Left ventricle myocardium inferior (tissue), 1 donor: ENCODE measurements at places on chromosomes 3 and 15.

DNA sequence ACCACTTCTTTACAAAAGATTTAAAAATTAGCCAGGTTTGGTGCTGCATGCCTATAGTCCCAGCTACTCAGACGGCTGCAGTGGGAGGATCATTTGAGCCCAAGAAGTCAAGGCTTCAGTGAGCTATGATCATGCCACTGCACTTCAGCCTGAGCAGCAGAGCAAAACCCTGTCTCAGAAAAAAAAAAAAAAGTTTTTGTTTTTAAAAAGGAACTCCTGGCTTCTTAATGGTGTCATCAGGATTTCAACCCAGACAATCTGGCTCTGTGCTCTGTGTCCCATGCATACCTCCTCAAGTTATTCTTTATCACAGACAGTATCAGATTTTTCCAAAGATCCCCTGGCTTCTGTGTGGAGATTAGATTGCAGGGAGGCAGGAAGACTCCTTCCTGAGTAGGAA, 64.2 kb upstream of the IL12A start:
- no peak for DNase-seq

DNA sequence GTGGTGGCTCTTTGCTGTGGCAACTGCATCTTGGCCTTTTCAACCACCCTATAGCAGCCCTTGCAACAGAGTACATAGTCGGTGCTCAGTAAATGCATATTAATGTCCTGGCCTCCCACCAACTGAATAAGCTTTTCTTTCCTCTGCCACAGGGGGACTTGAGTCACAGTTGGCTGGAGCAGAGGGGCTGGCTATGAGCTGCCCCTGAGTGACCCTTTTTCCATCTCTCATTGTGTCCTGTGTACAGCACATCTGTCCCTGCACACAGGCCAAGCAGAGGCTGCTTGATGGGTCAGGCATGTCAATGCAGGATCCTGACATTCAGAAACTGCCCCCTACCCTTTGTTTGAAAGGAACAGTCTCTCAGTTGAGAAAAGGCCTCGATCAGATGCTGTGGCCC, 22.4 kb downstream of the SPSB4 start:
- DNase-seq: no peak

GRCh38 chr3:48528754-48529153, 24.8 kb upstream of the SHISA5 start:
- DNase-seq: no peak

DNA sequence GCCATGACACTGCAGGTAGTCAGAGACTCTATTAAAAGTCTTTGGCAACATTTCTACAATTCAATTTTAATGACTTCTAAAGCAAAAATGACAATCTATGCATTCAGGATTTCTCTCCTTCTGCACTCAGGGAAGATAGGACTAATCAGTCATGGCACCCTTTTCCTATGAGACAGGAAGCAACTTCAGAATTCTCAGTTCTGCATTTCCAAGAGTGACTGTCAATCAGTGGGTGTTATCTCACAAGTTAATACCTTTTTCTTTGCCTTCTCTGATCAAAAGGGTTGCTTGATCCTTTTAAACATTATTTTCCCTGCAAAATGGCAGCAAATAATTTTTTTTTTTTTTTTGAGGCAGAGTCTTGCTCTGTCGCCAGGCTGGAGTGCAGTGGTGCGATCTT, 7.8 kb upstream of the ICE2 start:
- DNase-seq: no peak

DNA sequence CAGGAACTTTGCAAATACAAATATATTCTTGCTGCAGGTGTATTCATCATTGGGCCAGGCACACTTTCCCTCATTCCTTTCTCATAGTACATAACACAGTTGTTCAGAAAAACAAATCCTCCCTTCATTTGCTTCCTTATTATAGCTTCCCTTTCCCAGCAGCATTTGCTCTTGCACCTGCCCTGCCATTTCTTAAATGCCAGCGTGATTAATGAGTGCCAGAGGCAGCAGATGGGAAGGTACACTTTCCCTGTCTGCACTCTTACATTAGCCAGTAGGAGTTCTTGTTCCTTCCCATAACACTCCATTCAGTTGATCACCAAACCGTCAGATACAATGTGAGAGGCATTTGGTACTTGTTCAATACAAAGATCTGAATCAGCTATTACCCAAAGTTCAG, 128.5 kb upstream of the GAP43 start:
- no peak for DNase-seq

DNA sequence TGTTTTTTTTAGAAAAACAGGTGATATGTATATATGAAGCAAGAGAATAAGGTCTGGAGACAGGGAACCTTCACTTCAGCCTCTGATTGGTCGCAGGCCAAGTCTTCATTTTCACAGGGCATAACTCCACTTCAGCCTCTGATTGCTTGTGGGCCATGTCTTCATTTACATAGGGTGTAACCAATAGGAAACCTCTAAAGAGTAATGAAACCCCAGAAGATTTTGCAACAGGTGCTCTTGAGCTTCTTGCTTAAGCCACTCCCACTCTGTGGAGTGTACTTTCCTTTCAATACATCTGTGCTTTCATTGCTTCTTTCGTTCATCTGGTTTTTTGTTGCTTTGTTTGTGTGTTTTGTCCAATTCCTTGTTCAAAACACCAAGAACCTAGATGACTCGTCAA, 22.6 kb upstream of the SCG3 start:
- no peak for DNase-seq

GRCh38 chr3:185715091-185715490, 109.8 kb downstream of the IGF2BP2 start:
- no peak for DNase-seq

GRCh38 chr15:72916897-72917296, 133.3 kb upstream of the ADPGK start:
- DNase-seq: no peak

DNA sequence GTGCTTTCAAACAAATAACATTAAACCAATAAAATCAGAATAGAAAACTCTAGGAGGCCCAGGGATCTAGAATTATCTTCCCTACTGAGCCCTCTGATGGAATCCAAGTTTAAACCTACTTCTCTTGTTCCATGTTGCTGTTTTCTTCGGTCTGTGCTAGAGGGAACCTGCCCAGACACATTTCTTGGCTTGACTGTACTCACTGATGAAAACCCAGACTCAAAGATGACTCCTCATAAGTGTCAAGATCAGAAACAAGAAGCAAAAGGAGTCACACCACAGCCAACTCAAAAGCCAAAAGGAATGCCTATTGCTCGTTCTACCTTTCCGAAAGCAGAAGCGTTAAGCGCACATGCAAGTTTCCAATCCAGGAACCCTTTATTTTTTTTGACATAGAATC, 31.6 kb downstream of the SCAP start:
- DNase-seq: no peak

GRCh38 chr3:9251055-9251786, 1.8 kb upstream of the SRGAP3 start:
- peak; percentile 67 for DNase-seq

DNA sequence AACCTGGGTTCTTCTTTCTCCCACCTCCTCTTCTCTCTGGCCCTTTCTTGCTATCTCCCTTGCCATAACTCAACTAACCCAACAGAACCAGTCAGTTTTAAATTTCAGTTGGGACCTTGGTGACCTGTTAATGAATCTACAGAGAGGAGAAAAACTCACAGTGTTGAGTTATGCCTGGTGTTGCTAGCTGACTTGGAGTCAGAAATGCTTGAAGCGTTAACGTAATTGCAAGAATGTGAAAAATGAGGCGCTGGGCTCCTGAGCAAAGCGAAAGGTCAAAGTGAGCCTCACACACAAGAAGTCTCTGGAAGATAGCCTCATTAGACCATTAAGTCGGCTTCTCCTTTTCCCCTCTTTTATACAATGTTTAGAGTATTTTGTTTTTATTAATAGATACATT, 18.4 kb downstream of the MEIS2 start:
- DNase-seq: no peak

GRCh38 chr3:196506687-196507086, 3.1 kb upstream of the RNF168 start:
- DNase-seq: no peak

GRCh38 chr3:66692766-66693150, 191.9 kb upstream of the LRIG1 start:
- no peak for DNase-seq

- DNase-seq: no peak
These were observed 1.0 kb downstream of the LRRC3B start for GRCh38 chr3:26623419-26624208.

GRCh38 chr15:68298882-68299381, 21.4 kb downstream of the FEM1B start:
- DNase-seq: no peak

DNA sequence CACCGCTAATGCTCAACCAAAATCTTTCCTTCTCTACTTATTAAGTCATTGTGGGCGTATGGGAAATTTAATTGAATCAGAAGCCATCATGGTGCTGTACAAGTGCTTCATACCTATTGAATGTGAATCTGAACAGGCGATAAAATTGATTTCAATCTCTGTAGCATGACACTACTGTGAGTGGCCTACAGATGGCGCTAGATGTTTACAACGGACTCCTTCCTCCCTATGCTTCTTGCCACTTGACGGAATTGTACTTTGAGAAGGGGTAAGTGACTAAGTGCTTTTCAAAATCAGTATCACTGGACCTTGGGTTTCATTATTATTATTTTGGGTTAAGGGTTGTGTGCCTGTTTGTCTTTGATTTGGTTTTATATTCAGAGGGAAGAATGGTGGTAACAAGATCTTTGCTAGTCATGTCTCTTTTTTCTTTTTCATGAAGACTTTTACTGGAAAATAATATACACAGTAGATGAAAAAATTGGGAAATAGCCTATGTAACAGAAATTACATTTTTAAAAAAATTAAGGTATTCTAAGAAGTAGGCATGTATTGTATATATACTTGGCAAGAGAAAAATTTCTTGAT, 35.4 kb downstream of the ACP3 start:
- no peak for DNase-seq

GRCh38 chr15:85691350-85692240, 103.1 kb downstream of the KLHL25 start:
- no peak for DNase-seq

DNA sequence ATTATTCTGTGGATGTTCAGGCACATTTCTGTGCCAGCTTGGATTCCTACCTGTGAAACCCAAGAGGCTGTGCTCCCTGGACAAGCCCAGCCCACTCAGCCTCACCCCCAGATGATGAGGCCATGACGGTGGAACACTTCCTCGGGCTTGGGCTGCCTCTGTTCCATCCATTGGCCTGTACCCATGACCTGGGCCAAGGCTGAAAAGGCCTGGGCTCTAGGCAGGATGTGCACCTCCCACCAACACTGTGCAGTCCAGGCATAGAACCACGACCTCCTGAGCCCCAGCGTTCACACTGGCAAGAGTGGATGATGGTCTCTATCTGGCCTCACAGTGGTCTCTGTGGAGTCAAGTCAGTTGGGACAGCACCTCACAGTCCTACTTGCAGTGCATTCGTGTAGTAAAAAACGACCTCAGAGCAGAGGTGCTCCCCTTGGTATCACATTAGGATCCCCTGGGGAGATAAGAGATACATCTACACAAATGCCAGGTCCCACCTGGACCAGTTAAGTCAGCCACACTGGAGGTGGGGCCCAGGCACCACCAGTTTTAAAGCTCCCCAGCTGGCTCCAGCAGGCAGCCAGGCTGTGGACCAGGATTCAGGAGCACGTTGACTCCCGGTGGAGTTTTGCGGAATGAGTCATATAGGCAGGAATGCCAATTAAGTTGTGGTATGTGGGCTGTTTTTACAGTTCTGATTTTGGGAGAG, 39.0 kb upstream of the IGF1R start:
- no peak for DNase-seq

DNA sequence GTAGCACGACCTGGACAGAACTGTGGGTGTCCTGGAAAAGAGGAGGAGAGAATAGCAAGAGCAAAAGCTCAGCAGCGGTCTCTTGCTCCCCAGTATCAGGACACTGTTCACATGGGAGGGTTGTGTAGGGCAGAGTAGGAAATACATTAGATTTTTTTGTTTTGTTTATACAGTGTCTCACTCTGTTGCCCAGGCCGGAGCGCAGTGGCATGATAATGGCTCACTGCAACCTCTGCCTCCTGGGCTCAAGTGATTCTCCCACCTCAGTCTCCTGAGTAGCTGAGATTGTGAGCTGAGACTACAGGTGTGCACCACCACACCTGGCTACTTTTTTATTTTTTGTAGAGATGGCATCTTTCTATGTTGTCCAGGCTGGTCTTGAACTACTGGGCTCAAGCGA, 53.3 kb downstream of the FNDC3B start:
- DNase-seq: no peak

GRCh38 chr3:20186600-20187004, 596 bp upstream of the SGO1 start:
- no peak for DNase-seq

DNA sequence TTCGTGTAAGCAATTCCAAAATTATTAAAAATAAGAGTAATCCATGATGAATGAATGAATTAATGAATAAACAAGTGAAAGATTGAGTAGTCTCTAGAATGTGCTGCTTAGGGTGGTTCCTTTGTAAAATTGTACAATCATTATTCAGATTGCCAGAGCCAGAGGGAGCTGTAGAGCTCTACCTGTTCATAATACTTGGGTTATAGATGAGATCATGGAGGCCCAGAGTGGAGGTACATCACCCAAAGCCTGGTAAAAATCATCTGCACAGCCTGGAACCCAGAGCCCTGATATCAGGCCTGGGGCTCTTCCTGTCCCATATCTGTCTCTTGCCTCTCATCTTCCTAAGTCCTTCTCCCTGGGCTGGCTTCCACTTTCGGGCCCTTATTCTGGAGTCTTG, 297.2 kb downstream of the RPLP1 start:
- DNase-seq: no peak

DNA sequence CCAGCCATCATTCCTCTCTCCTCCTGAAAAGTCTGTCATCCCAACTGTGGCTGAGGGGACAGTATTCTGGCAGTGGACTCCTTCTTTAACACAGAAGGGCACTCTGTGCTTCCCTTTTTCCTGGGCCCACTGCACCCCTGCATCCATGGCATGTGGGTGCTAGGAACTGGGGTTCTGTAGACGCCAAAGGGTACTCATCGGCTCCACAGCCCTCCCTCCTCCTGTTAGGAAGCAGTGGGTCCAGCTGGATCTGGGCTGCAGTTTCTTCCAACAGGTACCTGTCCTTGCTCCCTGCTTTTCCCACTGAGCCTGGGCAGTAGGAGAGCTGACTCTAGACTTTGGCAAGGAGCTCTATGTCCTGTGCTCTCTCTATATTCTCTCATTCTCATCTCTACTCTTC, 6.4 kb upstream of the MANF start:
- DNase-seq: no peak

- no peak for DNase-seq
These were observed 334.7 kb downstream of the FHIT start for GRCh38 chr3:60916546-60916945.
